Ascending aorta (tissue), 2 donors: ENCODE measurements at places on chromosomes 4 and X. TPM values are rescaled to one million over a fixed set of nuclear protein-coding genes. Genes with fewer than 3 reads are reported as not detected.

- no peak overlapping the region for H3K4me3 ChIP-seq
- H3K36me3 ChIP-seq, result no peaks in the 10 kb centered on the region
- H3K27me3 ChIP-seq, result no peaks in the 10 kb centered on the region
- H3K27ac ChIP-seq, result peak overlapping the region; percentile 37
- peaks cover 17% of the 10 kb centered on the region for H3K4me1 ChIP-seq
Measured at GRCh38 chr4:113675731-113676697, 85.5 kb downstream of the CAMK2D start.

DNA sequence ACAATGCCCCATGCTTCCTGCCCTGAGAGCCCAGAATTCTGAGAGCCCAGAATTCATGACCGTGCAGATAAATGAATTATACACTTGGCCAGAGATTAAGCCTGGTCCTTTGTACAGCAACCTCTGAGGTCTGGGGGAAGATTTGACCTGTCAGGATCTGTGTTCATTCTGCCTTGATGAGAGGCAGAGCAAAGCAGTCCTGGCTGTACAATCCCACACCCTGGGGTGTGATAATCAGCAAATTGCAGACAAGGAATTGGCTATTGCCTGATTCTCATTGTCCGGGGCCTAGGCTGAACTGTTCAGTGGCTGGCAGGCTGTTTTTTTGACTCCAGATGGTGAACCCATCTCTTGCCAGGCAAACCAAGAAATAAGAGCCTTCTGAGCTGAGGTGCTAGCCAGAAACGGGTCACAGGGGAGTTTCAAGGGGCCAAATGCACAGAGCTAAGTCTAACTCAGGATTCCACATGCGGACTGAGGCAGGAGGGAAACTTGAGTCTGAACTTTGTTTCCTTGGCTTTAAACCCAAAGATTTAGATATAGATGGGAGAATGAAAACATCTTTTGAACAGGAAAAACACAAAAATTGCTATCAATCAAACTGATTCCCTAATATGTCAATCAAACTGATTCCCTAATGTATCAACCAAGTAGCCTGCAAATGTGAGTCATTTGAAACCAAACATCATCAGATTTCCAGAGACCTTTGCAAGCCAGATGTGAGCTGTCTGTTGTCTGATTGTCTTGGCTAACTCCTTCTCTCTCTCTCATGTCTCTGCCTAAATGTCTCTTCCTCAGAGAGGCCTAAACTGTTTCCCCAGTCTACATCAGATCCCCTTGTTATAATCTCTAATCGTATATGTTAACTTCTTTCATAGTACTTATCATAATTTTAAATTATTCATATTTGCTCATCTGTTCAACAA, 159.3 kb downstream of the ATG4A start:
- H3K4me3 ChIP-seq, result no peak overlapping the region
- no peaks in the 10 kb centered on the region for H3K36me3 ChIP-seq
- no peaks in the 10 kb centered on the region for H3K27me3 ChIP-seq
- no peaks in the 10 kb centered on the region for H3K4me1 ChIP-seq
- H3K27ac ChIP-seq, result no peak overlapping the region
- DNase-seq, result no peak

DNA sequence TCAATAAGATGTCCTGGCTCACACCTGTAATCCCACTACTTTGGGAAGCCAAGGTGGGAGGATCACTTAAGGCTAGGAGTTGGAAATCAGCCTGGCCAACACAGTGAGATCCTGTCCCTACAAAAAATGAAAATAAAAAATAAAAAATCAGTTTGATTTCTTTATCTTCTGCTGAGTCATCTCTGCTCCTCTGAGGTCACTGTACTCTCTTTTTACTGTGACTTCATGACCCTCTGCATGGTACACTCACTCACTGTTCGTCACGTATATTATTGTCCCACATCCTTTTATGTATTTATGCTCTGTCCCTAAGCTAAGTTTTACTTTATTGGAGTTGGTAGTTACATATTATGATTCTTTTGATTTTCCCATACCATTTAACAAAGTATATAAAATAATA, 333.3 kb downstream of the PCDH7 start:
- no peak for DNase-seq
- H3K27me3 ChIP-seq, result no peaks in the 10 kb centered on the region
- H3K27ac ChIP-seq, result peak overlapping the region; percentile 25

DNA sequence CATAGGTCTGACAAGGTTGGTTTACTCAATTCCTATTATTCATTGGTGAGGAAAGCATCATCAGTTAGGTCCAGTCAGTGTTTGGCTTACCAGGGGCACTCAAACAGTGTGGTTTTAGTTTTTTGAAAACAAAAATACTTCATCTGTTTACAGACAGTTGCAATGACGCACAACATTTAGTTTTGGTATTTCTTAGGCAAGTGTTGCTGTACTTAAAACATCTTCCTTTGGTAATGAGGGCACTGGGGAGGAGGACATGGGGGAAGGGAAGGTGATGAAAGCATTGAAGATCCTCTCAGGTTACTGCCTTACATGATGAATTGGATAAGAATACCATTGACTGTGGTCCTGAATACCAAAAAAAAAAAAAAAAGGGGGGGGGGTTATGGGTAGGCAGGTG, 93.7 kb upstream of the MAOA start:
- H3K4me1 ChIP-seq, result no peaks in the 10 kb centered on the region
- no peak overlapping the region for H3K27ac ChIP-seq
- no peak for DNase-seq
- no peaks in the 10 kb centered on the region for H3K27me3 ChIP-seq

HEPH gene
- total RNA-seq, result 38.8 TPM

GRCh38 chr4:19030048-19030447, 1008.5 kb upstream of the LCORL start:
- no peak for DNase-seq
- no peaks in the 10 kb centered on the region for H3K4me1 ChIP-seq
- H3K4me3 ChIP-seq, result no peak overlapping the region
- no peaks in the 10 kb centered on the region for H3K36me3 ChIP-seq
- H3K27me3 ChIP-seq, result no peaks in the 10 kb centered on the region

- H3K27me3 ChIP-seq, result no peaks in the 10 kb centered on the region
- H3K27ac ChIP-seq, result no peak overlapping the region
- no peaks in the 10 kb centered on the region for H3K36me3 ChIP-seq
- H3K4me1 ChIP-seq, result no peaks in the 10 kb centered on the region
- no peak for DNase-seq
- H3K4me3 ChIP-seq, result no peak overlapping the region
Measured at GRCh38 chr4:166169111-166169510, 296.1 kb downstream of the TLL1 start.

DNA sequence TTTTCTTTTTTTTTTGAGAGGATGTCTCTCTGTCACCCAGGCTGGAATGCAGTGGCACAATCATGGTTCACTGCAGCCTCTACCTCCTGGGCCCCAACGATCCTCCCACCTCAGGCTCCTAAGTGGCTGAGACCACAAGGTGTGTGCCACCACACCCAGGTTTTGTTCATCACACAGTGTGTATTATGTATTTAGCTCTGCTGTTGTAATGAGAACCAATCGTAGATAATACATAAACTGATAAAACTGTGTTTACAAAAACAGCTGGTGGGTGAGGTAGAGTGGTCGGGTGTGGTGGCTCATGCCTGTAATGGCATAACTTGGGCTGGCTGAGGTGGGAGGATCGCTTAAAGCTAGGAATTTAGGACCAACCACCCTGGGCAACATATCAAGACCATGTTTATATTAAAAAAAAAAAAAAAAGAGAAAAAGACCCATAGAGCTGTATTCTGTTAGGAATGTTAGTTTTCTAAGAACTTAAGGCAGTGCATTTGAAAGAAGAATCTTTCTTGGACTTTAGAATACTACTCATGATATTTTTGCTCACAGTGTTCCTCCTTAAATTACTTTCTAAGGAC, 34.9 kb downstream of the POLR2B start:
- no peaks in the 10 kb centered on the region for H3K27me3 ChIP-seq
- H3K27ac ChIP-seq, result no peak overlapping the region
- DNase-seq, result no peak
- H3K36me3 ChIP-seq, result peaks cover 51% of the 10 kb centered on the region
- H3K4me1 ChIP-seq, result no peaks in the 10 kb centered on the region

DNA sequence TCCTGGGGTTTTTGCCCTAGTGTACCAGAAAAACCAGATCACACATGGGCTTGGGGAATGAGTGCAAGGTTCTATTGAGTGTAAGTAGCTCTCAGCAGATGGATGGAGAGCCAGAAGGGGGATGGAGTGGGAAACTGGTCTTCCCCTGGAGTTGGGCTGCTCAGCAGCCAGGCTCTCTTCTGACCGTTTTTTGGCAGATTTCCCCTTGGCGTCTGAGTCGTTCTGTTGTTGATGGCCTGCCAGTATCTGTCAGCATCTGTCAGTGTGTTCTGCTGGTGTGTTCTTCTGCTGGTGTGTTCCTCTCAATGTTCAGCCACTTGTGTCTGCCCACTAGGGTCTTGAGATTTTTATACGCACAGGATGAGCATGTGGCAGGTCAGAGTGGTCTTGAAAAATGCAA, 633.9 kb upstream of the CPEB2 start:
- no peaks in the 10 kb centered on the region for H3K4me1 ChIP-seq
- H3K27ac ChIP-seq, result no peak overlapping the region
- no peaks in the 10 kb centered on the region for H3K36me3 ChIP-seq
- H3K4me3 ChIP-seq, result no peak overlapping the region

DNA sequence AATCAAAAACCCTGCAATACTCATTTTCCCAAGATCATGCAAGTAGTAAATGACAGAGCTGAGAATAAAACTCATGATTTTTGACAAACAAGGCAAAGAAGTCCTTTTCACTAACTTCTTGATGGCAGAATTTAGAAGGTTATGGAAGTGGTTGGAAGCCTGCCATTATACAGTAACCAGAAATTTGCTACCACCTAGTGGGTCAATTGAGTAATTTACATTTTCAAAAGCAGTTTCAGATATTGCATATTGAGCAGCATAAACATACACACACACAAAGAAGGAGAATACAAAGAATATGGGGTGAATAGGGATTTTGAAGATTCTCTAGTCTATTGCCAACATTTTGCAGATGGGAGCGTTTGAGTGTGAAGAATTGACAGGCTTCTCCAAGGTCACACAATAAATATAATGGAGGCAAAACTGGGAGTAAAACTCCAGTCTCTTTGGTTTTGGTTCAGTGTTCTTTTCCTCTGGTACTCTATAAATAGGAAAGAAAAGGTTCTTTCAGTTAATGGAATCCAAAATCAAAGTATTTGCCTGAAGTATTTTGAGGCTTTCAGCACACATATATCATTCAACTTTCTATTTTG, 70.2 kb downstream of the GC start:
- H3K4me1 ChIP-seq, result no peaks in the 10 kb centered on the region
- no peaks in the 10 kb centered on the region for H3K27me3 ChIP-seq
- no peak overlapping the region for H3K27ac ChIP-seq
- H3K36me3 ChIP-seq, result no peaks in the 10 kb centered on the region

PTPN13 gene
- total RNA-seq, result 20.8 TPM

FAM9C gene
- total RNA-seq, result not detected

LRRC66 gene
- 8.5 TPM for total RNA-seq

GRCh38 chr4:40134206-40134917, 62.5 kb upstream of the RHOH start:
- no peaks in the 10 kb centered on the region for H3K27me3 ChIP-seq
- no peaks in the 10 kb centered on the region for H3K4me1 ChIP-seq
- no peak overlapping the region for H3K4me3 ChIP-seq
- H3K27ac ChIP-seq, result no peak overlapping the region
- H3K36me3 ChIP-seq, result no peaks in the 10 kb centered on the region
